ENCODE measurements at places on chromosomes 12 and 14. TPM values are rescaled to one million over a fixed set of nuclear protein-coding genes. Genes with fewer than 3 reads are reported as not detected.

GRCh38 chr12:102873077-102873476 is 44.0 kb downstream of the PAH start:
- DNase-seq = no peak

LMNTD1 gene
- total RNA-seq = not detected

LMO3 gene
- total RNA-seq = 74.1 TPM

DNA sequence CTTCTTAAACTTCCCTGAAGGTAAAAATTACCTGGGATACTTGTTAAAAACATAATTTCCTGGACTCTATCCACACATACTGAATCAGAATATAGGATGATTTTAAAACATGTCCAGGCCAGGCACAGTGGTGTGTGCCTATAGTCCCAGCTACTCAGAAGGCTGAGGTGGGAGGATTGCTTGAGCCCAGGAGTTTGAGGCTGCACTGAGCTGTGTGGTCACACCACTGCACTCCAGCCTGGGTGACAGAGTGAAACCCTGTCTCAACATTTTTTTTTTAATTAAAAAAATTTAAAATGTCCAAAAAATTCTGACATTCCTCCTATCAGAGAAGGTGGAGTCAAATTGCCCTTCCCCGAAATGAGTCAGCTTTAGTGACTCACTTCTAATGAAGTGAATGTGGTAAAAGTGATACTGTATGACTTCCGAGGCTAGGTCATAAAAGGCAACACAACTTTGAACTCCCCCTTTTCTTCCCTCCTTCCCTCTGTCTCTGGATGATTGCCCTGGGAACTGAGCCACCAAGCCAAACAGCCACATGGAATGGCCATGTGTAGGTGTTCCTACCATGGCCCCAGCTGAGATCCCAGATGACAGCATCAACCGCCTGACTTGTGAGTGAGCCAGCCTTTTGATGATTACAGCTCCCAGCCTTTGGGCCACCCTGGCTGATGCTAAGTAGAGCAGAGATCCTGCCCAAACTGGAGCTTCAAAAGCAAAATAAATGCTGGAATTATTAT is 36.3 kb downstream of the LIMA1 start:
- peak; percentile 92 for DNase-seq

DNA sequence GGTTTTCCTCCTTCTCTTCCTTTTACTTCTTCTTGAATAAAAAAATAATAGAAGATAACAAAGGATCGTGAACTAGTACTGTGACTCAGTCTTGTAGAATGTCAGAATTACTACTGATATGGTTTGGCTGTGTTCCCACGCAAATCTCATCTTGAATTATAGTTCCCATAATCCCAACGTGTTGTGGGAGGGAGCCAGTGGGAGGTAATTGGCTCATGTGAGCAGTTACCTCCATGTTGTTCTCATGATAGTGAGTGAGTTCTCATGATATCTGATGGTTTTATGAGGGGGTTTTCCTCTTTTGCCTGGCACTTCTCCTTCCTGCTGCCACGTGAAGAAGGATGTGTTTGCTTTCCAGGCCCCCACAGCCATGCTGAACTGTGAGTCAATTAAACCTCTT is 549.6 kb downstream of the DIO2 start:
- DNase-seq = no peak

- no peak for DNase-seq
Observed at GRCh38 chr14:63891148-63891975, 38.6 kb downstream of the SYNE2 start.

ATP23 gene
- 5.7 TPM for total RNA-seq

- DNase-seq = no peak
Observed at GRCh38 chr14:93114068-93114710, 1.5 kb downstream of the ITPK1 start.

- DNase-seq = peak; percentile 6
Observed at GRCh38 chr12:113414519-113415038, 7.6 kb upstream of the SDSL start.

GRCh38 chr12:101671157-101671791 is 26.2 kb upstream of the CHPT1 start:
- DNase-seq = no peak

DNA sequence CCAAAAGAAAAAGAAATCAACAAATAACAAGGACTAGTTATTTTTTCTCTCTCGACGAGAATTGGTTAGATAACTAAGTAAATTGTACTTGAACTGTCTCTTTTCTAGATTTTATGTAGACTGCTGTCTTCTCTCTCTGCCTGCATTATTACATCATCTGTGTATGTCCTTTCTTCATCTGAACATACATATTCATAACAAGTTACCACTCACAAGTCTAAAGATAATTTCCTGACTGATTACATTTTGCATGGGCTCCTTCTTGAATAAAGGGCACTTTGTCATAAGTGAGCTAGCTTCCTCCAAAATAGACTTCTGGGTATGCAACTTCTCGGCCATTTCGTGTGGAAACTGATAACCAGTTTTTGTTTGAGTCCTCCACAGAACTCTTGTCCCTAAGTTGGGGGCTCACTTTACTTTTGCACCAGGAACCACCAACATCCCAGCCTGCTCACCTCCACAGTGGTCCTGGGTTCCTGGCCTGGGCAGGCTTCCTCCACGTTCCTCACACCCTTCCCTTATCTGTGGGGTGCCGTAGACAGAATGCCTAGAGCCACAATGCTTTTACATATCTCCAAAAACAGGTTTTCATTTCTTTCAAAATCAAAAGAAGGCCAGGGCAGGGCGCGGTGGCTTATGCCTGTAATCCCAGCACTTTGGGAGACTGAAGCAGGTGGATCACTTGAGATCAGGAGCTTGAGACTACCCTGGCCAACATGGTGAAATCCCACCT is 6.2 kb upstream of the DDX47 start:
- DNase-seq = no peak

DNA sequence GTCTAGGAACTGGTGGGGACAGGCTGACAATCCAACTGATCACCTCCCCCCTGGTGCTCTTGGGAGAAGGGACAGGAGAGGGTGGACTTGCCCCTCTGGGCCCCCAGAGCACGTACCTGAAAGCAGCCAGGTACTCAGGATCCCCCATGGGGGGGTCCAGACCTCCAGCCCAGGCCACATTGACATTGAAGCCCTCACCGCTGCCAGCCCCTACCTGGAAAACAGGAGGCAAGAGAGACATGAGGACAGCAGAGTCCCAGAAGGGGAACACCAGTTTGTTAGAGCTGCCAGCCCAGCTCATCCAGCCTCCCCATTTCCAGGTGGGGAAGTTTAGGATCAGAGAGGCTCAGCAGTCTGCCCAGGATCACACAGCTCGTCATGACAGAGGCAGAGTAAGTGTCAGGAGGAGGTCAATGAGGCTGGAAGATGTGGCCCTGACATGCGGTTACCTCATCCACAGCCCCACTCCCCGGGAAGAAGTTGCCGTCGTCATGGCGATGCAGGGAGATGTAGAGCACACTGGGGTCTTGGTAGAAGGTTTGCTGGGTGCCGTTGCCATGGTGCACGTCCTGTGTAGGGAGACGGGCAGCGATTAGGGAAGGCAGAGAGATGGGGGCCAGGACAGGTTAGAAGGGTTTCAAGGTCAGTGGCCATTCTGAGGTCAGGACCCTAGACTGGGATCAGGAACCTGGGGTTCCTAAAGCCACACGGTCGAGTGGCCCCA is 14.7 kb downstream of the SLC48A1 start:
- DNase-seq = no peak

- DNase-seq = no peak
Observed at GRCh38 chr14:94470311-94470710, 5.7 kb downstream of the SERPINA9 start.

- DNase-seq = no peak
Observed at GRCh38 chr12:27095346-27095745, 13.0 kb upstream of the C12orf71 start.
